ENCODE measurements at places on chromosomes 5 and 9. TPM values are rescaled to one million over a fixed set of nuclear protein-coding genes. Genes with fewer than 3 reads are reported as not detected.

DNA sequence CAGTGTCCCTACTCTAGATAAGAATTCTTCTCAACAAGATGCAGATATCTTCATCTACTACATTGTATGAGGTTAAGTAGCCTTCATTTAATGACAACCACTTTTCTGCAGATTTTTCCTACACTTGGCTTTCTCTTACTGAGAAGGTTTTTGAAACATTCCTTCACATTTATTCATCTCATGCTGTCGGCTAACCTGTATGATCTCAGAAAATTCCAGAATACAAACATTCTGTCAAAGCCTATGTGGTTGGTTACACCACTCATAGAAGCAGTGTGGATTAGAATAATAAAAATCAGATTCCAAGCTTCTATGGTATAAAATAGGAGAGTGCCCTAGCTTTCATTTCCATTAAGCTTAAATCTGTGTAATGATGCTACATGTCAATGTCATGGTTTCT, 39.4 kb upstream of the ERCC6L2 start:
- H3K27me3 ChIP-seq: no peaks in the 10 kb centered on the region
- no peak overlapping the region for H3K27ac ChIP-seq
- H3K36me3 ChIP-seq: no peaks in the 10 kb centered on the region

DNA sequence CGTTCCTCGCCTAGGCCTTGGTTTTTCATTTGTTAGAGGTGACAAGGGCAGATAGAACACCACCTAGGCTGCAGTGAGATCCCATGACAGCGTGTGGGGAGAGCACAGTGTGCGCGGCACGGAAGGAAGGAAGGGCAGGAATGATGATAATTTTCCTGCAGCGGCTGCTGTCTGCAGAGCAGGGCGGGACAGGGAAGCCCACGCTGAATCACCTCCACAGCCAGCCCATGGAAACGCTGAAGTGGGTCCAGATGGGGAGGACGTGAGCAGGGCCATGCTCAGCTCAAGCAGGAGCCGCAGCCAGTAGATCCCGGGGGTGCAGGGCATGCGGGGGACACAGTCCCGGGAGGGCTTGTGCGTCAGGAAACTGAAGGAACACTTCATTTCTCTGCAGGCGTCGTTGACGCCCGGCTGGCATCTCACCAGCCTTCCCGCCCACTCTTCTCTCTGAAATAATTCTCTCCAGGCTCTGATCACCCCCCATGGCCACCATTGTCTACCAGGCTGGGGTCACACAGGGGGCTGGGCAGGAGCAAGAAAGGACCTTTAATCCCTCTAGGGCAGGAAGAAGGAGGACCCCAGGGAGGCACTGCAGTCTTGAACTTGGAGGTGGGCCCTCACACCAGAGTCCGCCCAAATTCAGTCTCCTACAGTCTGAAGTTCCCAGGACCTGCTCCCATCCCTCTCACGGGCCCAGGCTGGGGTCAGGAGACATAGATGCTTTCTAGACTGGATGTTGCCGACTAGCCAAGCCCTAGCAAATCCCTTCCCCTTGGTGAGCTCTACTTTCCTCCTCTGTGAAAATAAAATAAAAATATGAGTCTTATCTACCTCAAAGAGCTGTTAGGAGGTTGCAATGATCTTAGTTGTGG, 20.9 kb upstream of the SYNPO start:
- H3K4me3 ChIP-seq: no peak overlapping the region
- no peak for DNase-seq

DNA sequence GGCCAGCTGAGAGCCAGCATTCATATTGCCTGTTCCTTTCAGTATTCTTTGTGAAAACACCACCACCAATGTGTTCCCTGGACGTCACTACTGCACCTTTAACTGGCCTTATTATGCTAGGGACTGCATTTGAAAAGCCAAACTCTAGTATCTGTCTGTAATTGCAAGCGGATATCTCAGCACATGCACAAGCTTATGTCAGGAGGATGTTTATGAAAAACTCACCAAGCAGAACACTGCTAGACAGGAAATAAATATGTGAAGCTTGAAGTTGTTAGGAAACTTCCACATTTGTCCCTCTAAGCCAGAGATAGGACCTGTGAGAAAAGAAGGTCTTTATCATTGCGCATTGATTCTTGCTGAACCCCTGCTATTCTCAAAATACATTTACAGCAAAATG, 135.4 kb upstream of the CCDC152 start:
- no peak overlapping the region for H3K4me3 ChIP-seq
- H3K27ac ChIP-seq: no peak overlapping the region
- H3K36me3 ChIP-seq: no peaks in the 10 kb centered on the region

- H3K27me3 ChIP-seq: no peaks in the 10 kb centered on the region
- H3K4me3 ChIP-seq: no peak overlapping the region
- no peak overlapping the region for H3K27ac ChIP-seq
- DNase-seq: no peak
- H3K4me1 ChIP-seq: no peaks in the 10 kb centered on the region
- H3K36me3 ChIP-seq: no peaks in the 10 kb centered on the region
Observed at GRCh38 chr5:13945271-13945670, 783 bp upstream of the DNAH5 start.

- H3K36me3 ChIP-seq: no peaks in the 10 kb centered on the region
- no peak overlapping the region for H3K27ac ChIP-seq
- H3K4me1 ChIP-seq: peaks cover 6% of the 10 kb centered on the region
- H3K27me3 ChIP-seq: no peaks in the 10 kb centered on the region
- H3K4me3 ChIP-seq: no peak overlapping the region
Observed at GRCh38 chr9:98185021-98185567, 7.3 kb downstream of the CORO2A start.

DNA sequence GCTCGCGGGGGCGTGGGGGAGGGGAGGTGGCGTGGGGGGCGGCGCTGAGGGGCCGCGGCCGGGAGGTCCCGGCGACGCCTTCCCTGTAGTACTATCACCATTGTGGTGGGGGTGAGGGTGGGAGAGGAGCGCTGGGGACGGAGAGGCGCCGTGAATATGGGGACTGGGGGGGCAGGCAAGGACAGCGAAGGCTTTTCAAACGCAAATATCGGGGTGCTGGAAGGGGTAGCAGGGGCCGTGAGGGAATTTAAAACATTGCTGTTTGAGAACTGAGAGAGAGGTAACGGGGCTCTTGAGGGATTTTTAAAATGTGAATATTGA, 427 bp downstream of the RBM27 start:
- no peaks in the 10 kb centered on the region for H3K27me3 ChIP-seq
- peak overlapping the region; percentile 74 for H3K27ac ChIP-seq
- H3K4me1 ChIP-seq: peaks cover 27% of the 10 kb centered on the region
- DNase-seq: no peak
- H3K4me3 ChIP-seq: peak overlapping the region; percentile 83

The CBY3 gene
- not detected for polyA plus RNA-seq

The PCDH12 gene
- polyA plus RNA-seq: 0.07 TPM
